ENCODE measurements at places on chromosomes 7 and 10. TPM values are rescaled to one million over a fixed set of nuclear protein-coding genes. Genes with fewer than 3 reads are reported as not detected.

Gene RAB19
- 0.93 TPM for total RNA-seq

Gene ANKRD2
- 0.55 TPM for total RNA-seq

Gene RHOBTB1
- total RNA-seq, result 41.4 TPM

Gene ANKRD1
- total RNA-seq, result 5.3 TPM

Gene SPDYE5
- total RNA-seq, result 0.22 TPM

Gene ARHGAP22
- total RNA-seq, result 7.0 TPM

Gene REEP3
- 46.3 TPM for total RNA-seq

Gene OR13A1
- total RNA-seq, result not detected

Gene ITPRID1
- 0.11 TPM for total RNA-seq

Gene CAV2
- total RNA-seq, result 38.8 TPM

Gene SEMA3D
- total RNA-seq, result 53.6 TPM

Gene C7orf33
- total RNA-seq, result 3.6 TPM

Gene SERPINE1
- 6.8 TPM for total RNA-seq

Gene PAPSS2
- total RNA-seq, result 15.2 TPM

Gene SHOC2
- total RNA-seq, result 102 TPM
